ENCODE measurements at places on chromosomes 12 and 14.

- DNase-seq: no peak
Measured at GRCh38 chr12:66746489-66747201, 67.8 kb upstream of the GRIP1 start.

DNA sequence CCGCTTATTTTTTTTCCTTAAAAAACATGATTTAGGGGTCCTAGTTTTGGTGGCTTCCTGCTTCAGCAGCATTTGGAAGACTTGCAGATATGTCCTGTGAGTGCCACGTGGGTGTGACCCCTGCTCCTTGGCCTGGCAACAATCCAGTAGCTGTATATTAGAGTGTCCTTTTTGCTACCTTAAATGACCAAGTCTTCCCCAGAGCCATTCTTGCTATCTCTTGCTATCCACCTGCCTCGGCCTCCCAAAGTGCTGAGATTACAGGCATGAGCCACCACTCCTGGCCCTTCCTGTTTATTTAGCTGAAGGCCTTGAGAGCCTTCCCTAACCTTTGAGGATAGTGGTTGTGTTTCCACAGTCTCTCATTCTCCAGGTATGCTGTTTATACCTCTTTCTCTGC is 17.0 kb downstream of the TPCN1 start:
- DNase-seq: no peak

DNA sequence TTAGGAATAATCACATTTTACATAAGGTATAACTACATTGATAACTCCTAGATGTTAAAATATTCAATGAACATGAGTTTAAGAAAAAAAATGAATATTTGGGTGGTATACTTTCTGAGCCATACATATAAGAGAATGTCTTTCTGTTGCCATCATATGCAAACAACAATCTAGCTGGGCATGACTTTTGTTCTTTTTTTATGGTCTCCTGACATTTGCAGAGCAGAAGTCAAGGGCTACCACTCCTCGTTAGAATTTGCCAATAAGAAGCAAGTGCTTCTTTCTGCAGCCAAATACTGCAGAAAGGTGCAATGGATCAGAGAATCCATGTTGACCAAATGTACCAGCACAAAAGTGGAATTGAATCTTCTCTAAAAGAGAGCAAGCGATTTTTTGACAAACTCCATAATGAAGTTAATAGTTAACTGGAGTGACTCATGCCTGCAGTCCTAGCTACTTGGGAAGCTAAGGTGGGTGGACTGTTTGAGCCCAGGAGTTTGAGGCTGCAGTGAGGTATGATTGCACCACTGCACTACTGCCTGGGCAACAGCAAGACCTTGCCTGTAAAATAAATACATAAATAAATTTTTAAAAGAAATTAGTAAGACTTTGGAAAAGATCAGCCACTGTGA is 25.5 kb upstream of the CCDC91 start:
- DNase-seq: no peak

- no peak for DNase-seq
Measured at GRCh38 chr12:110340706-110341105, 59.7 kb downstream of the ATP2A2 start.

DNA sequence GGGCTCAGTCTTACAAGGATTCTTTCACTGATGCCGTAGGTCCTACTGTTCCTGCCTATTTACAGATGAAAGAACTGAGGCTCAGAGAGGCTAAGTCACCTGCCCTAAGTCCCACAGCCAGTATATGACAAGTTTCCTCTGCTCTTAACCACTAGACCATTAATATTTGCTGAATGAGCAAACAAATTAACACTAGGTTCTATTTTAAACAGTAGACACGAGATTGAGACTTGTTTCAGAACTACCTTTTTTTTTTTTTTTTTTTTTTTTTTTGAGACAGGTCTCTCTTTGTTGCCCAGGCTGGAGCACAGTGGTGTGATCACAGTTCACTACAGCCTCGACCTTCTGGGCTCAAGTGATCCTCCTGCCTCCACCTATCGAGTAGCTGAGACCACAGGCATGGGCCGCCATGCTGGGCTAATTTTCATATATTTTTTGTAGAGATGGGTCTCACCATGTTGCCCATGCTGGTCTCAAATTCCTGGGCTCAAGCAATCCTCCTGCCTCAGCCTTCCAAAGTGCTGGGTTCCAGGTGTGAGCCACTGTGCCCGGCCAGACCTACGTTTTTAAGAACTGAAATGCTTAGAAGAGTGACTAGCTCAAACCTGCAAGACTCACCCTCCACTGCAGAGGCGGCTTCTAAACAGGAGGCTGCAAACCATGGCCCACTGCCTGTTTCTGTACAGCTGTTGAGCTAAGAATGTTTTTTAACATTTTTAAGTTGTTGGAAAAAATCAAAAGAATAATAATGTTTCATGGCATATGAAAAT is 12.9 kb downstream of the SYNE3 start:
- no peak for DNase-seq

DNA sequence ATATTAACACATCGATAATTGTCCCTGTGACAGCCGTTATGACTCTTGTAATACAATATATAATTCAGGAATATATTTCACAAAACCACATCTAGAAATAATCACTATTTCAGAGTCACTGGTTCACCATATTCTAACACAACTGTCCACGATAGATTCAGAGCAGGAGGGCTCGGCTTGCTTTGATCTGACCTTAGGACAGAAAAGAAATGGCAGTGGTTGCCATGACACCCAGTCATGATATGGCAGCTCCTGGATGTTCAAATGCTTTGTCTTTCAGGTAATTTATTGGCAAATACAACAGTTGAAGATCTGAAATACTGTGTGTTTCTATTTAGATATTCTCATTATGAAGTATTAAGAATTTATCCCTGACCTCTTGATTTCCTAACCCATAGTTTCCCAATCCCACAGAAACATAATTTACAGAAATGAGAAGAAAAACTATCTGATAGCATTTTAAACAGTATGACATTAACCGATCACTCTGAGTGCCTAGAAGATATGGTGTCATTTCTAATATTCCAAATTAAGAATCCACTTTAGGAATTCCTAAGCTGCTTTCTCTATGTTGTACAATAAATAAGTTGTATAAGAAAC is 116.4 kb downstream of the EPS8 start:
- no peak for DNase-seq

DNA sequence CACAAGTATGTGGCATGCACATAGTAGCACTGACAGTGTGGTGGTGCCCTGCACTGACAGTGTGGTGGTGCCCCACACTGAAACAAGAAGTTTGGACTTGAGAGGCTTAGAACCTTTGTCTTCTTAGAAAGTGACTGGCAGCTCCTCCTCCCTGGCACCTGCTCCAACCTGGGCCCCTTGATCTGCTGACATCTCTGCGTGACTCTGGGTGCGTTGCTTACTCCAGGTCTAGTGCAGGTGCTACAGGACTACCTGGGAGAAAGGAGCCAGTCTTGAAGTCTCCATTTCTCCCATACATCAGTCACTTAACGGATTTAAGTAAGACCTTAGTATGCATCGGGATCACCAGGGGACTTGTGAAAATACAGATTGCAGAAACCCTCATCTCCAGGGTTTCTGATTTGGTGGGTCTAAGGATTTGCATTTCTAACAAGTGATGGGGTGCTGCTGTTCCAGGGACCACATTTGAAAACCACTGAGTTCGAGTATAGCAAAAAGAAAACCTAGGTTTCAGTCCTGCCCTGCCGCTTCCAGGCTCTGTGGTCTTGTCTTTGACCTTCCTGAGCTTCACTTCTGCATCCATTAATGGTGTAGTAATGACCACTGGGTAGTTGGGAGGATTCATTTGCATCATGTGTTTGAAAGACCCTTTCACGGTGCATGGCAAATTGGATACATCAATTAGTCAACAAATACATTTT is 15.7 kb downstream of the NINJ2 start:
- DNase-seq: no peak

All from astrocyte of the cerebellum (primary cell).